ENCODE measurements at places on chromosomes 2 and 18.

DNA sequence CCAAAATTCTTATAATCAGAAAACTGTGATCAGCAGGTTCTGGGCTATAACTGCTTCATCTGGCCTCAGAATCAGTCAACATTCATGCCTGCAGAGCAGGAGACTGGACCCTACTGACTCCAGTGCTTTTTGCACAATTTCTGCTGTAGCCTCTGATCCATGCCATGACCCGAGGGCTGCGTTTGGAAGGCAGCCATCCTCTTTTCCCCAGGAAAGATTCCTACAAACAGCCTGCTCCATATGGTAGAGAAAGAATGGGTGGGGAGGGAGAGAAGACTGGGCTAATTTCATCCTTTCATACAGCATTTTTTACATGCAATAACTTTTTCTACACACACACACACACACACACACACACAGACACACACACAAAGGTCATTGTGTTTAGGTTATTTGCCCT is 133.0 kb upstream of the MMADHC start:
- DNase-seq: peak; percentile 39

- no peak for DNase-seq
These were observed 449.5 kb upstream of the PKDCC start for GRCh38 chr2:41598161-41598894.

DNA sequence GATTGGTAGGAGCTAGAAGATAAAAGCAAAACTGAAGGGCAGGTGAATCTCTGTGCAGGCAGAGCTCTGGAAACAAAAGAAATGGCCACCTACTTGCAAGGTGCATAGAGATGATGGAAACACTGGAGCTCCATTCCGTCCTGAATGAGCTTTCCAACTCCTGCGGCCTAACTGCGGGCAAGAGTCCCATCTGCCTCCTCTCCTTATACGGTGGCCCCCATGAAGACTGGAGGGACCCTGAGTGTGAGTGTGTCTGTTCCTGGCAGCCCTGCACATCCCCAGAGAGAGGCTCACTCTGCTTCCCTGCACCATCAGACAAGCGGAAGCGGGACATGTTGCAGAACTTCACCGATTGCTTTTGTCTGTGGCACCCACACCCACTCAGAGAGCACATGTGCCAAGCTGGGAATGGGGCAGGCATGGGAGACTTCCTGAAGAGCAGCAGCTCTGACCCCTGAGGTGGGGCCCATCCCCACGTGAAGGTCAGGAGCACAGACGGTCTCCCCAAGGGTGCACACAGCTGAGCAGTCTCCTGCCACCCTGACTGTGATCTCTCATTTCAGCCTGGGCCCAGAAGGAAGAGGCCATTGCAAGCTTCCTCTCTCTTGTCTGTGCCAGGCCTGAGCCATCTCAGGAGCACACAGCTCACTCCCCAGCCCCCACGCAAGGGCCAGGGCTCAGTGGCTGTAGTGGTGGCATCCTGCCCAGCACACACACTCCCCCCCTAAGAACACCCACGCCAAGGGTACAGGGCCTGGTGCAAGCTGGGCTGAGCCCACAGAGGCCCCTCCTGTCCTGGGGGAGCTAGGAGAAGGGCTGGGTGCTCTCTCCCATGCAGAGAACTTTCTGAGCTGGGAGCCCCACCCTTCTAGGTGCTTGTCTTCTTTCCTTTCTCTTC is 75.3 kb downstream of the STPG4 start:
- DNase-seq: no peak

DNA sequence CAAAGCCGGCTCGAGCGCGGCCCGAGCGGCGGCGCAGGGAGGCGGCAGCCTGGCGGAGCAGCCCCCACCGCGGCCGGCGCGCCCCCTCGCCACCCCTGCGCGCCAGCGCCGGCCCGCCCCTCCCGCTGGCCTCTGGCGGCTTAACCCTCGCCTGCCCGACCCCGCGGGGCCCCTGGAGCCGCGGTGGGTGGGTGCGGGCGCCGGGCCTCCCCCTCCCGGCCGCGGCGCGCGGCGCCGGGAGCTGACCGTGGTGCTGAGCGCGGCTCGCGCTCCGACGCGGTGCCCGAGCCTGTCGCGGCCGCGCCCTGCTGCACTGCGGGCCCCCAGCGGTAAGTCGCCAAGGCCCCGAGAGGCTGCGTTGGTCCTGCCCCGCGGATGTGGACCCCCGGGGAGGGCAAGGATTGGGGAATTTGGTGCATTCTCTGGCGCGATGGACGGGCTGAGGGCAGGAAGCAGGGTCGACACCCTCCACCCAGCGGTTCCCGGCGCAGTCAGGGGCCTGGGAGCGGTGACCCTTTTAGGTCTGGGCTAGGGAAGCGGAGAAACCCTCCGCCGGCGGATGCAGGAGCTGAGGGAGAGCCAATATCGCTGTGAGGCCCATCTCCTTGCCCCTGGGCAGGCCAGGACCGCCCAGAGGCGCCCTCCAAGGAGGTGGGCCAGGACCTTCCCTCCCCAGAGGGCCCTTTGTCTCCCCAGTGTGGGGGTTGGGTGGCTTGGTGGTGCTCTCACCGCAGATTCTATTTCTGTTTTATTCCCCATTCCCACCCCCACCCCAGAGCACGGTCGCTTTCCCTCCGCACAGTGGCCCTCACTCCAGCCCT is 923 bp downstream of the AMER3 start:
- no peak for DNase-seq

DNA sequence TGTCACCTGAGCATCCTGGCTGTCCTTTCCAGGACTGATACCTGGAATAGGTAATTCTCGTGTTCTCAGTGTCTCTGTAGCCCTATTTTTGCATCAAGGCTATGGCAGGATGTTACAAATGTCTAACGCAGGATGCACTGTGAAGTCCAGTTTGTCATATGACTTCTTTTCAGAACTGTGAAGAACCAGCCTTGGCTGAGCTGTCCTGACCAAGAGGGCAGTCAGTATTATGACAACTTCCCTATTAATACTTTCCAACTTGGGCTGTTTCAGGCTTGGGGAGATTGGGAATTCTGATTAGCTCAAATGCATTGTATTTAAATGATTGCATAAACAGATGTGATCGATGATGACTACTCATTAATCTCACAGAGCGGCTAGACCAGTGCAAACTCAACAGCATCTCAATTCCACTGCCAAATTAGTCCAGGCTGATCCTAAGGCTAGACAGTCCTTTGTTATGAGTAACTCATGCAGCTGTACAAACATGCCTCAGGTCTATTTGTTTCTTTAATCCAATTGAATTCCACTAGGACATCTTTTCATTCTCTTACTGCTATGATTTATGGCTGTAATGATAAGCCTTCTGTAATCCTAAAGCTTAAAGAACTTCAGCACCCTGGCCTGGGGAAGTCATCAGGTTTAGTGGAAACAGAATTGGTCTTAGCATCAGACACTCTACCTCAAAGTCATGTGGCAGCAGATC is 331.6 kb downstream of the KCNS3 start:
- no peak for DNase-seq

GRCh38 chr2:164881524-164881923 is 39.9 kb upstream of the COBLL1 start:
- no peak for DNase-seq

GRCh38 chr18:76544511-76545345 is 49.7 kb upstream of the ZNF516 start:
- no peak for DNase-seq

DNA sequence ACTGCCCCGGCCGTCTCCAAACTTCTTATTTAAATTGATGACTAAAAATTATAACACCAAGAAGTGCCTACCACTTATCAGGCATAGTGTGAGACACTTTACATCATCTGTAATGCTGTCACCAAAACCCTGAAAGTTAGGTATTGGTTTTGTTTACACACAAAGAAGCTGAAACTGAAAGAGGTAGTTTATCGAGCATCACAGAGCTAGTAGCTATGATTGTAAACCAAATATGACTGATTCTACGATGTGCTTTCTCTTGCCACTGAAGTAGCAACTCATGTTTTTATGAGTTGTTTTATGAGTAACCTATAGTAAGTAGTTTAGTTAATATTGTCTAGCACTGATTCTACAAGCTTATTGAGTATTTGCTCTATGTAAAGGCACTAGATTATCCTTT is 31.5 kb downstream of the DYNC1I2 start:
- no peak for DNase-seq

DNA sequence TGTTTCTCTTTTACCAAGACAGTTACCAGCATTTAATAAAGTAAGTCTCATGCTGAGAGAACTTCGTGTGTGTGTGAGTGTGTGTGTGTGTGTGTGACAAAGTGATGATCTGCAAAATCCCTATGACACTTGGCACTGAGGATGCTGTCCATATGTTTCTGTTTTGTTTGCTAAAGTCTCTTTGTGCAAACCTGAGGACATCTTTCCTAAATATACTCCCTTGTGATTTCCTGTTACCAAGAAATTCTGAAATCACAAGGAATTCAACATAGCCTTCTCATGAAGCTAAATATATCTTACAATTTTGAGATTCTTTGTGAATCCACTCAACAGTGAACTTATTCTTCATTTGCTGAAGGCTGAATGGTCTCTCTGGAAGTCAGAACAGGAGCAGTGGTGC is 1359.7 kb upstream of the NRXN1 start:
- no peak for DNase-seq

DNA sequence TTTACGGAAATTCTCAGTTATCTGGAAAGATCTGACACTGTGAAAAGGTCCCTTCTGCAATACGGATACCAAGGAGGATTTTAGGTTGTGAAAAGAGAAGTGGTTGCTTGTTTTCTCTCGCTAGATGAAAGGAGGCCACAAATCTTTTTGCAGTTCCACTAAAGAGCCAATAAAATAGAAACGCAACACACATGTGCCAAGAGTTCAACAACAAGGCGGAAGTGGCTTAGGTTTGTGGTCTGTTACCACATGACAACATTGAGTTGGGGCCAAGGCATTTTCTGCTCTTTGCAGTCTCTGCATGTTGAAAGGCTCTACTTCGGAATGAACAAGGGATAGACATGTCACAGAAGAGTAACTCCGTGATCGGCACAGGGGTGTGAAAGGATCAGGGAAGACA is 115.7 kb upstream of the OSR1 start:
- DNase-seq: peak; percentile 35

DNA sequence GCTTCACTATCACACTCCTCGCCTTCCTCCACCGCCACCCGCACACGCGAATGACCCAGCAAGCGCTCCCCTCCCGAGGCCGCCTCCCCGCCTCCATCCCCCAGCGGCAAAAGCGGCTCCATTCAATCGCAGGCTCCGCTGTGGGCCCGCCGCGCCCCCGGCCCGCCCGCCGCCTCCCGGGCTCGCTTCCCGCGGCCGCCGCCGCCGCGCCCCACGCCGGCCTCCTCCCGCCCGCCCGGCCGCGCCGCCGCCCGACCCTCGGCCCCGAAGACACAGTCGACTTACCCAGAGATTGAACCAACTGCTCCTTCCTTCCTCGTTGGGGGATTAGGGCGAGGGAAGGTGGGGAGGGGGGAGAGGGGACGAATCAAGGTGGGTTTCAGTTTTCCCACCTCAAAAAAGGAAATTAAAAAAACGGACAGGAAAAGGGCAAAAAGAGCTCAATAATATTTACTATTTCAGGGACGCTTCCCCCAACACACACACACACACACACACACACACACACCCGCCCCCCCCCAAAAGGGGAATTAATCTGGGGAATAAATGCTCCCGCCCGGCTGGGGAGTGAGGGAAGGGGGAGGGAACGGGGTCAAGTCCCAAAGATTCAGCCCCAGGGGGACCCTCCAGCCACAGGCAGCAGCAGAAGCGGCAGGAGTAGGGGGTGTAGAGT is 743 bp downstream of the XPO1 start:
- no peak for DNase-seq

- DNase-seq: no peak
These were observed 31.1 kb downstream of the GREB1 start for GRCh38 chr2:11564816-11565567.

DNA sequence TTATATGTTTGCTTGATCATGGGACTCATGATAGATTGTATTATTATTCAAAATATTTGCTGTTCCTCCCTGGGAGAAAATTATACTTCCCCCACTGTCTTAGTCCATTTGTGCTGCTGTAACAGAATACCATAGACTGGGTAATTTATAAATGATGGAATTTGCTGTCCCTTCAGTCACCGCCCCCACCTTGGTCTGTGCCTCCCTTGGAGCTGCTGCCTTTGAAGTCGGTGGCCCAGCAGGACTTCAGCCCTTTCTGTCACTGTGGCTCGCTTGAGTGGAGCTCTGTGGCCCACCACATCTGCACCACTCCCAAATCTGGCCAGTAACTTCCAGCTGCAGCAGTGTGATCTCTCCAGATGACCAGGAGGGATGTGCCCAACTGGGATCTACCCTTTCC is 200.8 kb downstream of the AGPS start:
- DNase-seq: no peak

DNA sequence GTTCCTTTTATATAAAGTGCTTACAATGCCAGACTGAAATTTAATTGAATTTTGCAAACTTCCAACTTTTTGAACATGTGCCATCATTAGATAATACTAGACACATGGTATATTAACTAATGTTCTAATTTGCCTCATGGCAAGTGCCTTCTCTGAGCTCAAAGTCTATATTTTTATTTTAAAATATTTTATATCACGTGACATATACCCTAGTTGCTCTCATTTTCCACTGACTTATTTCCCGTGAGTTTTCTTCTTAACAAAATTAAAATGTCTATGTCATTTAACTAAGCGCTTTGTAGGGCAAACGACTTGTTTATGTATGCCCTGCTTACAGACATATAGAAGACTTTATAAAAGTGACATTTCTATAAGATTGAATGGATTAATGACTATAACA is 509.6 kb upstream of the SYT4 start:
- no peak for DNase-seq

GRCh38 chr2:182672466-182673165 is 43.4 kb upstream of the DNAJC10 start:
- no peak for DNase-seq

- no peak for DNase-seq
These were observed 75.5 kb downstream of the OLA1 start for GRCh38 chr2:174172802-174173355.

DNA sequence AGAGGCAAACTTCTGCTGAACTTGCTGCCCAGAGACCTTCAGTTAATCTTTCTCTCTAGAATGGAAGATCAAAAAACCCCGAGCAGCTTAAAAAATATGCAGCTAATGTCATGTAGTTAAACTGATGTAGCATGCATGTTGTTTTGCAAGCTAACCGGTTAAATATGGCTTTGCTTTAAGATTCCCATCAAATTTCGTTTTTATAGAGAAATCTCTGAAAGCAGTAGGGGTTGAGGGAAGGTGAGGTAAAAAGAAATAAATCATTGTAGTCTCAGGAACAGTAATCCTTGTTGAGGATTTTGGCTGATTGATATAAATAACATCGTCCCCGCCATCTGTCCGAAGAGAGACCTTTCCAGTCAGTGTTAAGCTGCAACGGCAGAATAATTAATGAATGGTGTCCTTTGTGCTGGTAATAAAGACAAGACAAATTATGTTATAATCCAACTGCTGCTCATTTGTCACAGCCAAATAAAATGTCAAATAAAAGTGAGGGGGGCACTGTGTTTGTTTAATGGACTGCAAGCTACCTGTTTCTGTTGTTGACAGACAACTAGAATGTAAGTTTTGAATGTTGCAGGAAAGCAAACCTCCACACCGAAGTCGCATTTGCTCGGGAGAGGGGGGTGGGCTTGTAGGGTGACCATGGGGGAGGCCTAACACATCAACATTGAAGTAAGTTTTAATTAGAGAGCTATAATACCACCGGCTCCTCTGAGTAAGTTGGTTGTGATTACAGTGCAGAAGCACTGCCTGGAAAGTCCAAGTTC is 555.5 kb downstream of the ARHGAP15 start:
- peak; percentile 63 for DNase-seq

Measured in spinal cord (tissue), 10 donors.